Cerebellum (tissue), 4 donors: ENCODE measurements at places on chromosomes 1 and 21. TPM values are rescaled to one million over a fixed set of nuclear protein-coding genes. Genes with fewer than 3 reads are reported as not detected.

Gene OR2T35
- not detected for total RNA-seq

Gene C1orf226
- total RNA-seq: 3.4 TPM

Gene BTBD8
- 97.8 TPM for total RNA-seq

Gene ACTA1
- total RNA-seq: 2.1 TPM

Gene NIT1
- 25.0 TPM for total RNA-seq

Gene SELL
- total RNA-seq: 1.3 TPM

Gene HLX
- total RNA-seq: 1.00 TPM

Gene MAP3K7CL
- 2.5 TPM for total RNA-seq

Gene SLC1A7
- total RNA-seq: not detected

Gene DCDC2B
- total RNA-seq: not detected

Gene OVAAL
- not detected for total RNA-seq

Gene BCL2L15
- total RNA-seq: 0.91 TPM

Gene CLCA4
- total RNA-seq: not detected

Gene CR2
- not detected for total RNA-seq

Gene IKBKE
- 2.5 TPM for total RNA-seq

Gene NCF2
- 2.5 TPM for total RNA-seq

Gene PTBP2
- 182 TPM for total RNA-seq
